ENCODE measurements at places on chromosomes 1 and 21.

DNA sequence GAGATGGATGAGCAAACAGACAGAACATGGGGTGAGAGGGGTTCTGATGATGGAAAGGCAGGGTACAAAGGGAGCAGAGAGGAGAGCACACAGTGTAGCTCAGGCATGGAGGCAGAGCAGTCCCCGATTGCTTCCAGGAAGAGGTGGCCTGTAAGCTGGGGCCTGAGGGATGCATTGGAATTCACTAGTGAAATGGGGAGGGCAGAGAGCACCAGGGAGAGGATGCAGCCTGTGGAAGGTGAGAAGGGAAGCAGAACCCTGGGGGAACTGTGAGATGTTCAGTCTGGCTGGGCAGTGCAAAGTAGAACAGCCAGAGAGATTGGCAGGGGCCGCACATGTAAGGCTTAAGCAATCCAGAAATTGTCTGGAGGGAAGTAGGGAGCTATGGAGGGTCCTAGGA is 12.2 kb downstream of the ZNF362 start:
- DNase-seq: no peak

DNA sequence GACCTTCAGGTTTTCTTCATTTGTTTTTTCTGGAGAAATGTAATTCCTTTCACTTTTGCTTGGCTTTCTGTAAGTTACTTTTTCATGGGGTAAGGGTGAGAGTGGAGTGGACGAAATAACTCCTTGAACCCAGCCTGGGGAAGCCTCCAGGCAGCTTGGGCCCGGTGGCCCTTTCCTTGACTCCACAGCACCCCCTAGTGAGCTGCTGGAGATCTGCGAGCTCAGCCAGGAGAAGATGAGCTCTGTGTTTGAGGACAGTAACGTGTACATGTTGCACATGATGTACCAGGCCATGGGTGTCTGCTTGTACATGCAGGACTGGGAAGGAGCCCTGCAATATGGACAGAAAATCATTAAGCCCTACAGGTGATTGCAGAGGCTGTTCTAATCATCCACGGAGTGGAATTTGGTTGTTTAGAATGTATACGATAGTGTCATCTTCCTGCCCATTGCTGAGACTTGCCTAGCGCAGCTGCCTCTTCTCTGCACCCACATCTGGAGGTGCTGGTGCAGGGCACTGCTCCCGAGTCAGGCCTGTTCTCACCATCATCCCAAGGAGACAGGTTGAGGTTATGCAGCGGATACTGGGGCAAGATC is 51.0 kb downstream of the SMYD2 start:
- DNase-seq: no peak

DNA sequence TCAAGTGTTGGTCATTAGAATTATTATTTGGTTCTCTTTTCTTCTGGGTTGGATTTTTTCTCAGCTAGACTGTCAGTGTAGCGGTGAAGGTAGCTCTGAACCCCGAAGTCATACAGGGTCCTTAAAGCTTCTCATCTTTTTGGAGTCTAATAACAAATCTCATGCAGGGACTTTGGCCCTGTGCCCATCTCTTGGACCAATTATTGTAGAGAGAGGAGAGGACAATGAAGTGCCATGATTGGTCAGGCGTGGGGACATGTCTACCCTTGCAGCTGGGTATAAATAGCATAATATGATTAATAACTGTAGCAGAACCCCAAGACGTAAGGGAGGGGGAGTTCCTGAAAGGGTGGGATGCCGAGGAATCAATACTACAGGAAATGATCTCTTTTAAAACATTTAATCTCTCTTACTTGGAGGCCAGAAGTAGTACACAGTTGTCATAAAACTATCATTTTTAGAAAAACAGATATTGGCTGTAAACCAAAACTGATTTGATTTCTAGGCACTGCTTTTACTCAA is 8.8 kb downstream of the MAGI3 start:
- DNase-seq: no peak

- DNase-seq: no peak
Observed at GRCh38 chr1:61591351-61591750, 133.6 kb downstream of the TM2D1 start.

DNA sequence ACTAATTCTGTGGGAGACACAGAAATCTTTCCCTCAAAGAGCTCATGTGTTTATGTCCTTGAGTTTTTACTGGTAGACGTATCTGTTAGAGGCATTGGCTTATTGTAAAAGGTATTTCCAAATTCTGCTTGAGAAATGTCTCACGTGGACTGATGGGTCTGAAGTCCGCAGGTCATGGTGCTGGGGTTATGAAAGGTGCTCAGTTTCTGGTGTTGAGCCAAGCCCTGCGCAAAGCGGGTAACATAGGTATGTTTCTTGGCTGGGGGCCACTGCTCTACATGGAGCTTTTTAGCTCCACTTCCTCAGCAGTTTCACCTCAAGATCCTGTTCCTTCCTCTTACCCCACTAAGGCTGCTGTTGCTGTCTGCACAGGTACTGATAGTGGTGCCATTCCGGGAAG is 10.8 kb downstream of the UTP25 start:
- no peak for DNase-seq

DNA sequence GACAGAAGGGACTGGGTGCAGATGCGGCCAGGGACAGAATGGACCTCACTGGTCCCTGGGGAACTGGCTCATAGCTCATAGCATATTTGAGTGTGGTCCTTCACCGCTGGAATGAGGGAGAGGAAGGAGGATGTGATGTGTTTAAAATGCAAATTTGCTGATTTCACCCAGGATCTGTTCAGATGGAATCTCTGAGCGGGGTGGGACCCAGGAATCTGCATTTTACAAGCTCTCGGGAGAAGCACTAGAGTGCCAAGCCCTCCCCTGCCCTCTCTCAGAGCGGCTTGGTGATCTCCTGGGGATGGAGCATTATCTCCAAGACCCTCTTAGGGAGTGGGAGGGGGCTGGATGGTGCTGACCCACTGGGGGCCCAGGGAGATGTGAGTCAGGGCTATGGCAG is 22.8 kb upstream of the MFN2 start:
- DNase-seq: no peak

- DNase-seq: no peak
Observed at GRCh38 chr1:154295408-154296235, 23.2 kb downstream of the HAX1 start.

GRCh38 chr1:44405798-44406736 is 1.0 kb downstream of the RNF220 start:
- DNase-seq: no peak

DNA sequence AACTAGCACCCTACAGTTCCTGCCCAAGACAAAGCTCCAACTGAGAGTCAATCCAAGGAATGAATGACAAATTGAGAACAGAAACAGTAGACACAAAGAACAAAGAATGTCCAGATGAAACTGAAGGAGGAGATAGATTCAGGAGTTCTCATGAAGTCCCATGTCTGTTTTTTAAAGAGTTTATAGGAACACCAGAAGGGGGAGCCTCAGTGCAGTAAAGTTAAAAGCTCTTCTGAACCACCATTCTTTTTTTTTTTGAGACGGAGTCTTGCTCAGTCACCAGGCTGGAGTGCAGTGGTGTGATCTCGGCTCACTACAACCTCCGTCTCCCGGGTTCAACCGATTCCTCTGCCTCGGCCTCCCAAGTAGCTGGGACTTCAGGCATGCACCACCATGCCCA is 323.6 kb downstream of the MRPL39 start:
- DNase-seq: no peak

GRCh38 chr1:55670331-55671082 is 455.3 kb upstream of the USP24 start:
- DNase-seq: no peak

DNA sequence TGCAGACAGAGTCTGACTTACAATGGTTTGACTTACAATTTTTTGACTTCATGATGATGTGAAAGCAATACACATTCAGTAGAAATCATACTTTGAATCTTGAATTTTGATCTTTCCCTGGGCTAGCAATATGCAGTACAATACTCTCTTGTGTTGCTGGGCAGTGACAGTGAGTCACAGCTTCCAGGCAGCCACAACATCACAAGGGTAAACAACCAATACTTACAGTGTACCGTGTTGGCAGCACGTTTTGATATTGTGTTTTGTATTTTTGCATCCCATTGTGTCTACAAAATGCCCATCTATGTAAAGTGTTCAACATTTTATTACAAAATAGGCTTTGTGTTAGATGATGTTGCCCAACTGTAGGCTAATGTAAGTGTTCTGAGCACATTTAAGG is 150.9 kb downstream of the NTMT2 start:
- DNase-seq: no peak

GRCh38 chr21:25560271-25560685 is 47.0 kb downstream of the MRPL39 start:
- no peak for DNase-seq

DNA sequence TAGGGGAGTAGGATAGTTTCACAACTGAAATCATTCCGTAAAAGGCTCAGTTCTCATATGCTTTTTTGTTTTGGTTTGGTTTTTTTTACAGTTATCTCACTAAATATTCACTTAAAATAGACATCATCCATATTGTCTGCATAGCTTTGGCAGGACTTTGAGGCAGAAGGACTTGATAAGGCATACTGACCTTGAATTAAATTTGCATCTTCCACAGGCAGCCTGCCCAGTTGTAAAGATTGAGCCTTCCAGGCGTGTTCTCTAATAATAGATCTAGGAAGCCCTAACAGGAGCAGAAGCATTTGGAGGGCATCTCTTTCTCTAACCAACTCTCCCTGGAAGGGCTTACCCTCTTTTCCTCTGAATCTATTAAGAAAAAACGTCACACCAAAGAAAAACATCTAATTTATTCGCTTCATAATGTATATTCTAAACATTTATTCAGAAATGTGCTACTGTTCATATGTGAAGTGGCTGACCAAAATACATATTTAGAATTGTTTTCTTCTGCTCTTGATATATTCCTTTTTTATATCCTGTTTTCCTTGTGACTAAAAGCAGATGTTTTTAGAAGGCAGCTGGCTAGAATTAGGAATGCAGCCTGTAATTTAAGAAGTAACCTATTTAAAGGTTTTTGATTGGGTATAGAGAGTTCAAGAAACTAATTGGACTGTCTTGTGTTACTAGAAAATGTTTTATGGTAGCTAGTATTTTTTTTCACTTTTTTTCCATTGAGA is 20.2 kb downstream of the DESI2 start:
- DNase-seq: peak; percentile 35

DNA sequence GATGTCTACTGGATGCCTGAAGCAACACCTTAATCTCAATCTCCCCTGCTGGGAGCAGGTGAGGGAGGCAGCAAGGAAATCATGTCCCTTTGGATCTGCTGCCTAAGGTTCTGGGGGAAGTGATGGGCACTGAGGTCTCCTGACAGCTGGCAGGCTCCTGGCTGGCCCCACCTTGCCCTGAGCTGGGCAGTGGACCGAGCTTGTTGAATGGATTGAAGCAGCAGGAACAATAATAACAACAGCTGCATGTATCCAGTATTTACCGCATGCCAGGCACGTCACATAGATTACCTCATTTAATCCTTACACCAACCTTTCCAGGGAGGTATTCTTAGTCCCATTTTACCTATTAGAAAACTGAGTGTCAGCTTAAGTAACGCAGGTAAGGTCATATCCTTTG is 133.9 kb downstream of the PLXNA2 start:
- no peak for DNase-seq

GRCh38 chr1:32112806-32113375 is 5.0 kb downstream of the KPNA6 start:
- no peak for DNase-seq

GRCh38 chr1:183490932-183491331 is 18.6 kb downstream of the SMG7 start:
- no peak for DNase-seq

DNA sequence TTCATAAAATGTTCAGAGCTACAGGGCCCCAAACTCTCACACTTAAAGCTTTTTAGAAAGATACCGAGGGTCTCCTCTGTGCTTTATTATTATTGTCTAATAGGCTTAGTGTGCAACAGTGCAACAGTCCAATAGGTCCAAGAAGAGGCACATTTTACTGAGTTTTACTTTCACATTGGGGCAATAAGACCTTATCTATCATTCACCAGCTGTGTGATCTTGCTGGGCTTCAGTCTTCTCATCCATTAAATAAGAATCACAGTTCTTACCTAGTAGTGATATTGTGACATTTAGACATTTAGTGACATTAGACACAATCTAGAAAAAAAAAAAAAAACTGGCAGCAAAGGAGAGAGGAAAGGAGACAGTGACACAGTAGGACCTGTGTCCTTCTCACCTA is 175.8 kb upstream of the NFIA start:
- DNase-seq: no peak

- DNase-seq: no peak
Observed at GRCh38 chr1:65163201-65163805, 15.3 kb downstream of the AK4 start.

- DNase-seq: no peak
Observed at GRCh38 chr21:38787461-38788274, 18.1 kb upstream of the ETS2 start.

- peak; percentile 73 for DNase-seq
Observed at GRCh38 chr1:185316163-185317033, 645 bp downstream of the IVNS1ABP start.

GRCh38 chr1:43947061-43947873 is 517 bp downstream of the IPO13 start:
- DNase-seq: no peak

All from left renal pelvis (tissue), 4 donors.